A549 (cell line): ENCODE measurements at places on chromosomes 11 and 22.

- peak; percentile 16 for DNase-seq
Measured at GRCh38 chr11:3130269-3131071, 34.6 kb downstream of the OSBPL5 start.

- DNase-seq = no peak
Measured at GRCh38 chr11:1326435-1327063, 17.1 kb upstream of the TOLLIP start.

DNA sequence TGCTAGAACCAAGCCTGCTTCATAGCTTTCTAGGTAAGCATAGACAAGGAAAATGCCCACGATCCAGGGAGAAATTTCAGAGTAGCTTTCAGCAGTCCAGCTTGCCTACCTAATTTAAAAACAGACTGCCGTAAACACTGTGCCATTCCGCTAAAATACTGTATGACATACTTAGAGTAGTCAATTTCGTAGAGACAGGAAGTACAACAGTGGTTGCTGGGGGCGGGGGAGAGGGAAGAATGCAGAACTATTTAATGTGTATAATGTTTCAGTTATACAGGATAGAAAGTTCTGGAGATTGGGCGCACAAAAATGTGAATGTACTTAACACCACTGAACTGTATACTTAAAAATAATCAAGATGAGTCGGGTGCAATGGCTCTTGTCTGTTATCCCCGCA lies 56.7 kb downstream of the C11orf58 start:
- DNase-seq = no peak

DNA sequence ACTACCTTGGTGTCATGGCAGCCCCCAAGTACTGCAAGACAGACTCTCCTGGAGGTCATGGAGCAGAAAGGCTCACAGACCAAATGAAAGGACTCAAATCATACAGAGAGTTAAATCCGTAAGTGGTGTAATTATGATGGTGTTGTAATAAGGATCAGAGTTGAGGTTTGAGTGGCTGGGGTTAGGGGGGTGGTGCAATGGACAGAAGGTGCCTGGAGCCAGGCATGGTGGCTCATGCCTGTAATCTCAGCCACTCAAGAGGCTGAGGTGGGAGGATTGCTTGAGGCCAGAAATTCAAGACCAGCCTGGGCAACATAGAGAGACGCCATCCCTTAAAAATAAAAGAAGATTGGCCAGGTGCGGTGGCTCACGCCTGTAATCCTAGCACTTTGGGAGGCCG lies 18.7 kb downstream of the ART5 start:
- no peak for DNase-seq

GRCh38 chr22:35616043-35616442 lies 1.1 kb downstream of the MB start:
- no peak for DNase-seq
